Activated CD4-positive, alpha-beta T cell treated with anti-CD3 and anti-CD28 coated beads, Interleukin-2, amount 50 U/mL, for 1 hour (primary cell): ENCODE measurements at places on chromosomes 7 and 10.

GRCh38 chr10:58641708-58642107, 129.0 kb downstream of the BICC1 start:
- no peak for DNase-seq

GRCh38 chr7:85025312-85025756, 161.5 kb downstream of the SEMA3D start:
- DNase-seq: no peak

DNA sequence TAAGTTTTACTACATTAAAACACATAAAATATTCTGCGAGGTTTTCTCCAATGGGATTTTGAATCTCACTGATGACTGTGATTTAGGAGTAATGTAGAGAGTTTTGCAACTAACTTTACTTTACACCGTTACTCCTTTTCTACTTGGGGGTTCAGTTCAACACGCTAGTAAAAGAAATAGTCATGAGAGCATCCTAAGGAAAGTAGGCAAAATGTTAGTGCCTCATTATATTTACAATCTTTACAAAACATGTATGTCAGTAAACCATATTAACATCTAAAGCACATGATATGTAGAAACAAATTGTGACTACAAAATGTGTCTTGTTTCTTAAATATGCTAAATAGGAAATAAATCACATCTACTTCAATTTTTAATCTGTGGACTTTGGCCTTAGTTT, 6.0 kb downstream of the MEOX2 start:
- DNase-seq: no peak

GRCh38 chr7:134632937-134633540, 13.6 kb upstream of the BPGM start:
- DNase-seq: peak; percentile 12

DNA sequence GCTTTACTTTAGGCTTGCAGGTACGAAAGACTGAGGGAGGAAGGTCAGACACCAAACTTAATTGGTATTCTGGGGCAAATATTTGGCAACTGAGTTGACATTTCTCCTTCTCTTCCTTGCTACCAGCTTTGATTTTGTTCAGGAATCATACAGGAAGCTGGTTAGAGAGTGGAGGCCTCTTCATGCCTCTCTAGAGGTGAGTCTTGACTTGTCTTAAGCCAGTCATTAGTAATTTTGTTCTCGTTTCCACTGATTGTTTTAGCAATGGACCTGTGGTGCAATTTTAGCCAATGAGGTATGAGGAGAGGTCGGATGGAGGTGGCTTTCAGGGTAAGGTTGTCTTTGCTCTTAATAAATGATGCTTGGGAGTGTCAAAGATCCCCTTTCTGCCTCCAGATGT, 2.4 kb upstream of the RP9 start:
- DNase-seq: no peak

DNA sequence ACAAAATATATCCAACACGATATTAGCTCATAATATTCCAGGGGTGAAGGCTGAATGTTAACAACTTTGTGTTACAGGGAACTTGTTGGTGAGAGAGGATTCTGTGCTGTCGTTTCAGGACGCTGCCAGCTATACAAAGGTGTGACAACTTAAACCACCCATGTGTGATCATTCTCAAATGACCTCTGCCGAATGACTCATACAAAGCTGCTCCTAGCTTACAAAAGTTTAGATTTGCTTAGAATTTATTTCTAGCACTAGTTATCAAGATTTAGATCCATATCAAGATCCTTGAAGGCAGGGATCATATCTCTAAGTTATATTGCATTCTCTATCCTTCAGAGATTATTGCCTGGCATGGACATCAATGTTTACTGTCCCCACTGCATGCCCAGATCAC, 65.3 kb downstream of the COBL start:
- DNase-seq: no peak

- no peak for DNase-seq
Measured at GRCh38 chr7:69439636-69440325, 158.5 kb upstream of the AUTS2 start.

- DNase-seq: no peak
Measured at GRCh38 chr10:51340845-51341610, 266.7 kb downstream of the PRKG1 start.

DNA sequence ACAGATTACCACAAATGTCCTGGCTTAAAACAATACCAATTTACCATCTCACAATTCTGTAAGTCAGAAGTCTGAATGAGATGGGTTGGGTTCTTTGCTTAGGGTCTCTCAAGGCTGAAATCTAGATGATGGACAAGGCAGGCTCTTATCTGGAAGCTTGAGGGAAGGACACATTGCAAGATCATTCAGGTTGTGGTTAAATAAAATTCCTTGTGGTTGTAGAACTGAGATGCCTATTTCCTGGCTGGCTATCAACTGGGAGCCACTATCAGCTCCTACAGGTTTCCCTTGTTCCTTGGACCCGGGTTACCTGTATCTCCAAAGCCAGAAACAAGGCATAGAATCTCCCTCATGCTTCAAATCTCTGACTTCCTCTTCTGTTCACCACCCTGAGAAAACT, 148.4 kb downstream of the MDFIC start:
- no peak for DNase-seq

DNA sequence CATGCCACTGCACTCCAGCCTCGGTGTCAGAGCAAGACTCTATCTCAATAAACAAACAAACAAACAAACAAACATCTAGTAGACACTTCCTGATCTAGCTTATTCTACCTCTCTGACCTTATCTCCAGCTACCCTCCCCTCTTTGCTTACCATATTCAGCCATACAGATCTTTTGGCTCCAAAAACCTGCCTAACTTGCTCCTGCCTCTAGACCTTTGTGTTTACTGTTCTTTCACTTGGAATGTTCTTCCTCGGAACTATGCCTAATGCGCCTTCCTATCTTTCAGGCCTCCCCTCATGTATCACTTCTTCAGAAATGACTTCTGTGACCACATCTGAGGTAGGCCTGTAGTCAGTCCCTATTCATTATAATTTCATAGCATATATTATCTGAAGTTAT, 20.3 kb upstream of the WNT8B start:
- DNase-seq: no peak

- DNase-seq: no peak
Measured at GRCh38 chr7:112853422-112853821, 63.2 kb upstream of the TMEM168 start.

DNA sequence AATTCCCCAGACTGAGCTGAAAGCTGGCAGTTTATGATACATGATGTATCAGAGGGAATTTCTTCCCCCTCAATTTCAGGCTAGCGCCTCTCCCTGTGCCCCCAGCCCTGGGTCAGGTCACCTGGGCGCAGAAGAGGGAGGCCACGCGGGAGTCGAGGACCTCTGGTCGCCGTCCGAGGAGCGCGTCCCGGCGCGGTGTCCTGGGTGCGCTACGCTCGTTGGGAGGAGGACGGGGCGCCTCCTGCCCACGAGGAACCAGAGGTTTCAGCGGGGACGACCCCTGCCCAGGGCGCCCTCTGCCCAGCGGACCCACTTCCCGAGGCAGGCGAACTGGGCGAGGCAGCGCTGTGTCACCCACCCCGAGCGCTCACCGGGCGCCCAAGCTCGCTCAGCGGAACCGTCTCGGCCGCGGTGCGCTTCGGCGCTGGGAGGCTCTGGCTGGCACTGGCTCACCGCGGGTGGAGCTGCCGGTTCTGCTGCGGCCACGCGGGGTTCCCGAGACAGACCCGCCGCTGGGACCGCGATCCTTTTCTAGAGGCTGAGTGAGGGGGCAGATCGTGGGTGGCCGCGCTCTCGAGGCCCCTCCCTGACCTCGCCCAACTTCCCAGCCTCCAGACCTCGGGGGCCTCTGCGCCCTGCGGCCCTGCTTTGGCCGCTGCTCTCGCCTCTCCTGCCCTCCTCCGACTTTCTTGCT, at the start of gene FAM237B:
FAM237B (minus strand) TSS at position 504 of the 694 bp plus-strand sequence. CDS start 1,556 bp downstream, outside the sequence.
- no peak for DNase-seq

GRCh38 chr10:94043431-94043990, 49.8 kb downstream of the PLCE1 start:
- no peak for DNase-seq

- no peak for DNase-seq
Measured at GRCh38 chr7:36820527-36821170, 96.4 kb upstream of the AOAH start.

DNA sequence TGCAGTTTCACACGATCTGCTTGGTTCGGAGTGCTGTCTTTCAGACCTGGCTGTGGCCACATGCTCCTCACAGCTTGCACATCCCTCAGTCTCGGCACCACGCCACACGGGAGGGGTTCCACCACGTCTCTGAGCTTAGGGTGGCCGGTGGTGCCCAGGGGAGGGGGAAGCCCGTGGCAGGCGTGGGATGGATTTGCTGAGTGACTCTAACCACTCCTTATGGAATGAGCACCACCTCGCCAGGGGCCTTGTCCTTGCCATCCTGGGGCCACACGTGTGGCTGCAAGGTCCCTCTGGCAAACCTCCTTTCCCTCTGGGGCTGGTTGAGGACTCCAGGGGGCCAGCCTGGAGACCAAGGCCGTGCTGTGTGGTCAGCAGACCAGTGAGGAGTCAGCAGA, 29.1 kb upstream of the FAM20C start:
- no peak for DNase-seq

DNA sequence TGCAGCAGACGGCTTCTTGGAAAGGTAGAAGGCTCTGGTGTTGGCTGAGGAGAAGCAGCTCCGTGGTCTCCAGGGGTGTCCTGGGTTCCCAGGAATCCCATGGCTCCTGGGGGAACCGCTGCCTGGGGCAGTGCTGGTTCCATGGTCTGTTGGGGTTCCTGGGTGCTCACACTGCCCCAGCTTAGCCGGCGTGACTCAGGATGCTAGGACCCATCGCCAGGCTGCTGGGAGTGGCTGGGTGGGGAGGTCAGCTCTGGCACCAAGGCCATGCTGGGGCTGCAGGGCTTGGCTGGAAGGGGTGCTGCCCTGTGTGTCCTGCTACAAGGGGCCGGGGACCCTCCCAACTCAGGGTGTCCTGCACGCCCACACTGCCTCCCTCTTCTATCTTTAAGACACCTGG, 9.4 kb downstream of the MGMT start:
- no peak for DNase-seq

DNA sequence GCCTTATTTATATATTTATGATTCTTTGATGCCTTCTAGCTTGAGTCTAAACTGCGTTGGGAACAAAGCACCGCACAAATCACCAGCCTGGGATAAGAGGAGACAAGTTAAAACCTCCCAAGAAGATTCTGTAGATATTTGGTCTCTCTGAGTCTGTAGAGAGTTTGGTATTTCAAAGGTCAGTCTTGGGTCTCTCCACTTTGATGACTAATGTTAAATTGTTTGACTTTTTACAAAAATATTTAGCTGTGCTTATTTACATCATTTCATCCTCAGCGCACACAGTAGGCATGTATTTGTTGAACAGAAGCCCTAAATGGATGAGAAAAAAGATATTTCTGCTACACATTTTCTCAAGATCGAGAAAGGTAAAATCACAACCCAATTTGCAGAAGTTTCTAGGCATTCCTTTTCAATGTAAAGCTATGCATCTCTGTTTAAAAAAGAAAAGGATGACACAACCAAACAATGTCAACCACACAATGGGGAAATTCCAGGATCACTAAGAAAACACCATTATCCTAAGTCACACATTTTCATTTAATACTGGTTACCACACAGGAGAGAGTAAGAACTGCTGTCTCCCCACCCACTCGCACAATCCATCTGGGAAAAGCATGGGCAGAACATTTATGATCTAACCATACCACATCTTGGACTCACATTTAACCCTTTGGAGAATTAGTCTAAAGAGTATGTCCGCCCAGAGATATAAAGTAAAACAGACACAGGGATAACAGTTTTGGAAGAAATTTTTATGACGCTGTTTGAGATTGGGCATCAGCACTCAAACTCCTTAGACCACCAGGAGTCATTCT, 4.4 kb downstream of the CDK6 start:
- no peak for DNase-seq

- no peak for DNase-seq
Measured at GRCh38 chr7:132614428-132615318, 38.4 kb upstream of the PLXNA4 start.

DNA sequence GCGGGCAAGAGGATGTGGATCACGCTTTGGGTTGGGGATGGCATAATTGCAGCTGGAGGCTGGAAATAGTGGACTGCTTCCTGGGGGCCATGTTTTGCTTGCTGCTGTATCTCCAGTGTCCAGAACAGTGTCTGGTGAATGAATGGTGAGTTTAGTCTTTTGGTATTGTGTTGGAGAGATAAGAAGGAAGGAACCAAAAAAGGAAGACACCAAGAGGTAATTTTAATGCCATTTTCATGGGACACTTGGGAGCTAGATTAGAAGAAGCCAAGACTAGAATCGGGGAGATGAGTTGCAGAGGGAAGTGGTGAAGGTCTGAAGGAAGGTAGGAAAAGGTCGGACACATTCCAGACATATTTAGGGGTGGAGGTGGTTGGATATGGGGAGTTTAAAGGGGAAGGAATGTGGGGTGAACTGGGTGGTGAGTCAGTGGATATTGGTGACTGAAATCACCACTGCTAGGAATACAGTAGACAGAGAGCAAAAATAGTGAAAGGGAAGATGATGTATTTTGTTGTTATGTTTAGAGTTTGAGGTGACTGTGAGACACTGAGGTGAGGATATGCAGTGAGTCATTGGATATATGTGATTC, 76.7 kb downstream of the CCNY start:
- DNase-seq: no peak

DNA sequence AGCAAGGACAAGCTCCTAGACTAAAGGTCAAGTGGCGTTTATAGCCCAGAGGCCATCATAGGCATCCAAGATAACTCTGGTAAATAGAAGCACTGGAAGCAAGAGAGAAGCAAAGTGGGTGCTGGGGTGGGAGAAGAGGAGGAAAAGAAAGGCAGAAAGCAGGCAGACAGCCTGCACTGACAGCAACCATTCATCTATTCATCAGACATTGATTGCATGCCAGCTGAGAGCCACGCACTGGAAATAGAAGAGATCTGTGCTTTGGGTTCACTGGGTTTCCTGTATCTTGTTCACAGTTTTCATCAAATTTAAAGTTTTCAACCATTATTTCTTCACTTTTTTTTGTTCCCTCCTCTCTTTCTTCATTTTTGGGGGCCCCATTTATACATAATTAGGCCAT, 4.7 kb upstream of the SLIT1 start:
- no peak for DNase-seq

DNA sequence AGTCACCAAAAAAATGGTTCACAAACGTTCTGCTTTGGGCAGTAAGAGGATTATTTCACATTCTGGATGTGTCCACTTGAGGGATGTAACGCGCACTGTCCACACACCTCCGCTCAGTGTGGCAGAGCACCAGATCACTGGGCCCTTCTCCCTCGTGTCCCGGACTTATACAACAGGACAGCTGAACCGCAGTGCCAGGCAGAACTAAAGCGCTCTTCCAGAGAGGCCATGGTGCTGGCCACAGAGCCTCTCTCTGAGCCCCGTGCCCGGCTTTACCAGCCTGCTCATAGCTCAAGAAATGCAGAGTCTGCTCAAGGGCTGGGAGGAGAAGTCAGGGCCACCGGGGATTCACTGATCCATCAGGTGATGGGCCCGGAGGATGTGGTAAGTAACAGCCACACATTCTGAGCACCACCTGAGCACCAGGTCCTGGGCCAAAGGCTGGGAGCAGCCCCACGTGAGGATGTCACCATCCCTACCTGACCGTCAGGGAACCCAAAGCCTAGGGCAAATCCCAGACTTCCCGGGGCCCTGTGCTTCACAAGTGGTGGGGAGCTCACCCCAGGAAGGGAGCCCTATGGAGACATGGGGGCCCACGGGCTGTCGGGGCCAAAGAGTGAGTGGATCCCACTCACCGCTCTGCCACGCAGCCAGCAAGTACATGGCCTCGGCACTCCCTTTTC, 74.9 kb downstream of the FAM53B start:
- no peak for DNase-seq
